HEK293T (cell line): ENCODE measurements at places on chromosomes 5 and 9.
A peak's percentile ranks its signal among the peaks of the same experiment; 100 is the strongest.

DNA sequence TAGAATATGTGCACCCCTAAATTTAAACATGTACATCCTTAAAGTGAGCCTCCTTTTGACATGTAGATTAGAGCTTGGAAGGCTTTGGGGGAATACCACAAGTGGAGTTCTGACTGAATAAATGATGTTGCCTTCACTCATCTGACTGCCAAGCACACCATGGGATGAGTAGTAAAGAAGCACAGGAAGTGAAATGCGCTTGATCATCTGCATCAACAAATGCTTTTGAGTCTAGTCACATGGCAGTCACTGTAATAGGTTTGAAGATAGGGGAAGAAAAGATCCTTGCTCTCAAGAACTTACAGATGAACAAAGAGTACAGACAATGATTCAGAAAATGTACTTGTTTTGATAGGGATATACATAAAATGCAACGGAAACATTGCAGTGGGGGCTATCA, 62.0 kb upstream of the STARD4 start:
- DNase-seq = no peak

DNA sequence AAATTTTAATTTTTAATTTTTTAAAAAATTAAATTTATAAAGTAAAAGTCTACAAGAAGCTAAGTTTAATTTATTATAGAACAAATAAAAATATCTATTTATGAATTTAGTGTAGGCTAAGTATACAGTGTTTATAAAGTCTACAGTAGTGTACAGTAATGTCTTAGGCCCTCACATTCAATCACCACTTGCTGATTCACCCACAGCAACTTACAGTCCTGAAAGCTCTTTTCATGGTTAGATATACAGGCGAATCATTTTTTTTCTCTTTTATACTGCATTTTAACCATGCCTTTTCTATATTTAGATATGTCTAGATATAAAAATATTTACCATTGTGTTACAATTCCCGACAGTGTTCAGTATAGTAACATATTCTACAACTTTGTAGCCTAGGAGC, 55.9 kb downstream of the PCSK1 start:
- DNase-seq = no peak

- peak; percentile 27 for DNase-seq
Measured at GRCh38 chr5:128681764-128682592, 143.9 kb upstream of the FBN2 start.

- no peak for DNase-seq
Measured at GRCh38 chr5:150288791-150289190, 782 bp downstream of the CAMK2A start.

DNA sequence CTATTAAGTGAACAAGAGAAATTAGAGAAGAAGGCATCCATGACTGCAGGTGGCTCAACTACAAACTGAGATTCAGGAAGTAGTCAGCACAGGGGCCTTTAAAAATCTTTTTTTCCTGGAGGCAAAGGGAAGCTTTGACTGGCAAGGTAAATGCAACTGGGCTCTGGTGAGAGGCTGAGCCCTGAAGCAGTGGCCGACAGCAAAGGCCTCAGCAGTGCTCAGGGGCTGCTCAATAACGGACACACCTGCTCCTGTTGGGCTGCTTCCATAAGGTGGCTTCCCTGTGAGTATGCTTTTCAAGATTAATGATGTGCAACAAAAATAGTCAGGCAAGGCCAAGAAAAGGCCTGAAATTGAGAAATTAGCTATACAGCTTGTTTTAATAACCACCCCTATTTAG, 134.2 kb upstream of the RGMB start:
- no peak for DNase-seq

GRCh38 chr5:170963521-170963920, 101.7 kb downstream of the RANBP17 start:
- DNase-seq = no peak

DNA sequence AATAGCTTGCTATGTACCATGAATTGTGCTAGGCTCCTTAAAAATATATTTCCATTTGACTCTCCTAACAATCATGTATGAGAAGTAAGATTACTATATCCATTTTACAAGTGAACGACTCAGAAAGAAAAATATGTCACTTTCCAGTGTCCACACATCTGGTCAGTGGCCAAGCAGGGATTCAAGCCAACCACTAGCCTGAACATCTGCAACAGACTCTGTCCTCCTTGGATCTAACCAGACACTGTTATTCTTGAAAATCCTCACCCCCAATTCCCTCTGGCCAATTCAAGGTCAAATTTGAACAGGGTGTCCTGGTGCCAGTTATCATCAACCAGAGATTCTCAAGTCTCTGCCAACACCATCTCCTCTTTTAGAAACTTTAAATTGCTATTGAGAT, 344.1 kb upstream of the WWC1 start:
- DNase-seq = no peak

DNA sequence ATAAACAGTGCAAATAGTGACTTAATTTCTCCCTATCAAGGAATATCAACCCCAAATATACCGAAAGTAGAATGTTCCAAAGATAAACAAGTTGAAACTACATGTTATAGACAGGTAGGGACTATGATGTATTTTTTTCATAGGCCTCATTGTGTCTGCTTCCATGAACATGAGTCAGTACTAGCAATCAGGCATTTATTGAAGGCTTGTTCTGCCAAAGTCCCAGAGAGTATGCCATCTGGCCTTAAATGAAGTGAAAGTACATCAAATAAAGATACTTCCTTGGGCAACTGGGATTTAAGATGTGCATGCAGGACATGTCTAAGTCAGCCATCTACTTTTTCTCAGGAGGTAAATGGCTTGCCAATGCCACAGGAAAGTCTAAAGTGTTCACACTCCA, 6.5 kb downstream of the GHR start:
- no peak for DNase-seq

DNA sequence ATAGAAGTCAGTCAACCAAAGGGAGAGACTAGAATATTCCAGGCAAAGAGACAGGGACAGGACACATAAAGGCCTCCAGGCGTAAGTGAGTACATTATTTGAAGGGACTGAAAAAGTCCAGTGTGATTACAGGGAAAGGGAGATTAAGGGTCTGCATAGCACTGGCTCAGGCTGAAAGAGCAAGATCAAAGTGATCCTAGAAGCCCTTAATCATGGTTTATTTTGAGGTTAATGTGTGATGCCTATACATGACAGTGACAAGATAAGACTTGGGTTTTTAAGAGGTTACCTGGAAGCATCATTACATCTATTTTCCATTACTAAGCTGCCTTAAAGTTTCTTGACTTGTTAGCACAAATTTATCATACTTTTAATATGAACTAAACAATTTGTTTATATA, 25.8 kb downstream of the LMBRD2 start:
- DNase-seq = no peak

GRCh38 chr5:150309101-150309885, 6.6 kb upstream of the ARSI start:
- DNase-seq = no peak

DNA sequence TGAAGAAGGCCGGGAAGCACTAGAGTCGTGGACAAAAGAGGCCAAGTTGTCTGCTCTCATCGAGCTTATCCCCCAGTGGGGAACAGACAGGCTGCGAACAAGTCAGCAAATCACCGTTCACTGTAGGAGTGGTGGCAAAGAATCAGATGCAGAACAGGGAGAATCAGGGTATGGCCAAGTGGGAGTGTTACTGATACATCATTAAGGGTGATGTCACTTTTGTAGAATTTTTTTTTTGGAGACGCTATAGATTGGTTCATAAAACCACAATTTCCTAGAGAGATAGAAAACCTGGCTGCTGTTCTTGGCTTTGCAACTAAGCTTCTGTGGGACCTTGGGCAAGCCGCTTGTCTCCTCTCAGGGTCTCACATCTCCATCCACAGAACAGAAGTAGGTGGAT, 21.3 kb downstream of the SPRY4 start:
- DNase-seq = no peak

- no peak for DNase-seq
Measured at GRCh38 chr9:27145143-27145542, 36.1 kb downstream of the TEK start.

DNA sequence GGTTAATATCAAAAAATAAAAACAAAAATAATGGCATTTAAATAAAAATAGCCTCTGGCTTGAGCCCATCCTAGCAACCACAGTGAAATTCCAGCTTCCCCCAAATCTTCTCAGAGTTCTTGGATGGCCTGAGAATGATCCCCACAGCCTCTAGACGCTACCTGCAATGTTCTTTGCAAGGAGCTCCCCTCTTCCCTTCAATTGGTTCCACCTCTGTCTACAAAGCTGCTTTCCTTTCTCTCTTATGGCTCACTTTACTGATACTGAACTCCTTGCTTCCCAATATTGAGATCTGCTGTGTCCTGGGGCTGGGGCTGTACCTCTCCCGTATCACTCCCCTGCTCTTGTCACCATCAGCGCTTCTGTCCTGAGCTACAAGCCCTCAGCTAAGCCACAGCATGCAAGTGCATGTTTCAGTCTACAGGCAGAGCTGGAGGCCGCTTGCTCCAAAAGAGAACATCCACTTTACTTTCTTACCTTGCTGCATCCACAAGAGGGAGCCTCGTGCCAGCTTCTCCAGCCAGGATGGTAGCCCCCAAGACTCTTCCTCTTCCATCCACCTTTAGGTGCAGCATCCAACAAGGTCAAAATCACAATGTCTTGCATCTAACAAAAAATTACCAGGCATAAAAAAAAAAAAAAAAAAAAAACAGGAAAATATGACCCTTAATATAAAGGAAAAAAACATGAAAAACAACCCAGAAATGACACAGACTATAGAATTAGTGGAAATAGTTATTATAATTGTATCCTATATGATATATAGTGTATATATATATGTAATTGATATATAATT, 57.4 kb upstream of the PRSS3 start:
- DNase-seq = peak; percentile 67

- DNase-seq = no peak
Measured at GRCh38 chr5:15513911-15514310, 13.9 kb downstream of the FBXL7 start.

DNA sequence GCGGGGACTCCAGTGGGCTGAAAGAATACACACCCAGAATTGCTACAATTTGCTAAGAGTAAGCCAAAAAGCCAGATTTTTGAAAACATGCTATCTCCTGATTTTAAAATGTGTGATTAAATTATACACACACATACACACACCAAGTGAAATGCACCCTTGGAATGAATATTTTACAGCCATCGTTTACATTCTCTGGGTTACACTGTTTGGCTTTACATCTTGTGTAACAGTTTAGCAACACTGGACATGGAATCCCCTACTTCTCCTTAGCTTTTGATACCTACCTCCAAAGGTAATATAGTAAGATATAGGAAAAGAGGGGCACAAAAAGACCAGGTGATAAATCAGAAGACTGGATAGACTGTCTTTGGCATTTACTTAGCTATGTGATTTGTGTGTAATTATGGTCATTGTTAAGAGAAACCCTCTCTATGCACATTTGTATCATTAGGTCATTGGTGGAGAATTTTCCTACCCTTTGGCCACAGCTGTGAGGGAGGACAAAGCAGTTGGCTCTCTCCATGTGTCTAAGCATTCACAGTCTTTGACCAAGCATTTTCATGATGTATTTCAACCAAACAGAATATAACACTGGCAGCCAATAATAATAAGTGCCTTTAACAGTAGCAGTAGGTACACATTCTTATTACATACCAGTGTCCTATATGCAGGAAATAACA, 7.6 kb downstream of the SVEP1 start:
- no peak for DNase-seq

GRCh38 chr9:79013715-79014610, 557.8 kb upstream of the TLE4 start:
- DNase-seq = no peak

- DNase-seq = no peak
Measured at GRCh38 chr9:137545123-137545522, 5.1 kb downstream of the PNPLA7 start.

DNA sequence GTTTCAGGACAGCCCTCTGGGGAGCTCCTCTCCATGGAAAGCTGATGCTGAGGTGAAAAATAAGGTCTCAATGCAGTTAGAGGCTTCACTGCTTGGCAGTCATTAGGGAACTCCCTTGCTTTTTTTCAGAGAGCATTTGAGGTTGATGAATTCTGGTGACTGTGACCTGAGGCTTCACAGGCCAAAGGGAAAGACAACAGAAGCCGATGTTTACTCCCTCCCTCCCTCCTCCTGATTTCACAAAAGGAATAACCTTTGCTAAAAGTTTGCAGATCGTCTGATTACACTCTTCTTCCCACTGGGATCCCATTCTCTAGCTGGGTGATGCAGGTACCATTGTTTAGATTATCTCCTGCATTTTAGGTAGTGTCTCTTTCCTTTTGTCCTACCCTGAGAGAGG, 329.4 kb downstream of the KIF4B start:
- no peak for DNase-seq
